AG20443 (cell line): ENCODE measurements at places on chromosomes 1 and 21.

DNA sequence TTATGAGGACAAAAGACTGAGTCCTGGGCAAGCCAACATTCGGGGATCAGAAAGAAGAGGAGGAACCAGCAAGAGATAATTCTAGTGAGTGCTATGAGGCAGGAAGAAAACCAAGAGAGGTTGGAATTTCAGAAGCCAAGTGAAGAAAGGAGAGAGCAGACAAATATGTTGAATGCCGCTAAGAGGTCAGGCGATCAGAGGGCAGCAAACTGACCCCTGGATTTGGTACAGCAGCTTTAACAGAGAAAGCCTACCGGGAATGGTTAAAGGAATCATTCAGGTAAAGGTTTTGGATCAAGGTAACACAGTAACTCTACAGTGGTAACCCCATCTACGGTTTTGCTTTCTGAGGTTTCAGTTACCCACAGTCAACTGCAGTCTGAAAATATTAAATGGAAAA is 5.4 kb downstream of the CLCC1 start:
- DNase-seq, result no peak

DNA sequence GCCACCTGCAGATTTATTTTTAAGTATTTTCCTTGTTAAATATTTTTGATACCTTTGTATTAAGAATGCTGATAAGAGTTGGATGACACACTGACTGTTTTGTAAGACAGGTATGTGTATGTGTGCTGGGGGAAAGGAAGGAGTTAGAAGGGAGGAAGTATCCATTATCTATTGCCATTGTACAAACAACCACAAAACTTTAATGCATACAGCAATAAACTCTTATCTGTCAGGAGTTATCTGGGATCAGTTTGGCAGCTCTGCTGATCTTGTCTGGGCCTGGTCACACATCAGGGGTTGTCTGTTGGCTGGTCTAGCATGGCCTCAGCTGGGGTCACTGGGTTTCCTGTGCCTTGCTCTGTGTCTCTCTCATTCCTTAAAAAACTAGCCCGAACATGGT is 423.9 kb upstream of the USP24 start:
- no peak for DNase-seq

DNA sequence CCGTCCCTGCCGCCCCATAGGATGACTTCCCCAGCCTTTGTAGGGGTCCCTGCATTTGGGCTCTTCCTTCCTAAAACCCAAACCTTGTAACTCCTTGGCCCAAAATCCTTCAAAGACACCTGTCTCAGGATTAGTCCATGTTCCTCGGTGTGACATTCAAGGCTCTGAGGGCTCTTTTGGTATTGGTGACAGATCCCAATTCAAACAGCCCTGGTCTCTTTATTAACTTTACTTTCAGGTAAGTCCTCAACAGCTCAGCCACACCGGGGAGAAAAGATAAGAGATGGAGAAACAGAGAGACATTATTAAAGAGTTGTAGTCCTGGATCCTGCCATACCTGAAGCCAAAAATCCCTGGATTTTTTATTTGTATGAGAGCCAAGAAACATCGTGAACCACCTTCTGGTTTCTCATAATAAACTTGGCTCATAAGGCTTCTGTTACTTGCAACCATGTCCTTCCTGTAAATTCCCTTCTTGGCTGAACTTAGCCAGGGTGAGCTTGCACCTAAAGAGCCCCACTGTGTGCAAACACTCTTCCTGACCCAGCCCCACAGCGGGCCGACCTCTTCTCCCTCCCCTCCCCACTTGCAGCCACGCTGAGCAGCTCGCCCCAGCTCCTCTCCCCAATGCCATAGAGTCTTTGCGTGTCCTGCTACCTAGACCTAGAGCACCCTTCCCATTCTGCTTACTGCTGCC is 7.9 kb upstream of the MATN1 start:
- no peak for DNase-seq

DNA sequence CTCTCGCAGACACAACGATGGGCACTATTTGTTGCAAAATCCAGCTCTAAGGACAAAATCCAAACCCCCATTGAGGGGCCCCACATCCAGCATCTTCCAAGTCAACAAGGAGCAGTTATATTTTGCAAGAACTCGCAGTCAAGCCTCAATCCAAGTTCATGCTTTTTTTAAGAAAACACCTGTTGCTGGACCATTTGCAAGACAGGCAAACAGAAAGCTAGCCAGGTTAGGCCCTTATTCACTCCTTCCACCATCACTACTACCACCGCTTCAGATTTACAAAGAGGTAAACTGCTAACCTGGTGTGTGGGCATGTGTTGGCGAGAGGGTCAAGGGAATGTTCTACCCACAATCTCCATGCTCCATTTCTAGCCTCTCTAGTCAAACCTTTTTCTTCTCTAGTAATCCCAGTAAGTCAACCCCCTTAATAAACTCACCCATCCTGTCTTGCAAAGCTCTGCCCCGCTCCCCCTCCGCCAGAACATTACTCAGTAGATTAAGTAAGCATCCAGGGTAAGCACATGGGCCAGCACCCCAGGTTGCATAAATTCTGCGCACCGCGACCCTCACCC is 703 bp downstream of the ERI3 start:
- DNase-seq, result peak; percentile 40

DNA sequence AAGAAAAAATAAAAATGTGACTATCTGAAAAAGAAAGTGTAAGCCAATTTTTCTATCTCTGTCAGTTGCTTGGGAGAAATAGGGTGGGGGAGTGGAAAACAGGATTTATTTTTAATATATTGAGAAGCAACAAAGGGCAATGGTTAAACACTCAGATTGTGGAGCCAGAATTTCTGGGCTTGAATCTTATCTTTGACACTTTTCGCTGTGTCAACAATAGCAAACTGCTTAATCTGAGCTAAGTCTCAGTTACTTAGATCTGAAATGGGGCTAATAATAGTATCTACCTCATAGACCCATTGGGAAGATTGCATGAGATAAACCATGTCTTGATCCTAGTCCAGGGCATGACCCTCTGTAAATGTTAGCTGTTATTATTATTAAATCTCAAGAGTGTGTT is 468.1 kb downstream of the ADGRL2 start:
- DNase-seq, result no peak

GRCh38 chr1:90371448-90371813 is 345.7 kb downstream of the BARHL2 start:
- DNase-seq, result no peak

GRCh38 chr21:45551783-45552695 is 9.8 kb upstream of the SLC19A1 start:
- no peak for DNase-seq

DNA sequence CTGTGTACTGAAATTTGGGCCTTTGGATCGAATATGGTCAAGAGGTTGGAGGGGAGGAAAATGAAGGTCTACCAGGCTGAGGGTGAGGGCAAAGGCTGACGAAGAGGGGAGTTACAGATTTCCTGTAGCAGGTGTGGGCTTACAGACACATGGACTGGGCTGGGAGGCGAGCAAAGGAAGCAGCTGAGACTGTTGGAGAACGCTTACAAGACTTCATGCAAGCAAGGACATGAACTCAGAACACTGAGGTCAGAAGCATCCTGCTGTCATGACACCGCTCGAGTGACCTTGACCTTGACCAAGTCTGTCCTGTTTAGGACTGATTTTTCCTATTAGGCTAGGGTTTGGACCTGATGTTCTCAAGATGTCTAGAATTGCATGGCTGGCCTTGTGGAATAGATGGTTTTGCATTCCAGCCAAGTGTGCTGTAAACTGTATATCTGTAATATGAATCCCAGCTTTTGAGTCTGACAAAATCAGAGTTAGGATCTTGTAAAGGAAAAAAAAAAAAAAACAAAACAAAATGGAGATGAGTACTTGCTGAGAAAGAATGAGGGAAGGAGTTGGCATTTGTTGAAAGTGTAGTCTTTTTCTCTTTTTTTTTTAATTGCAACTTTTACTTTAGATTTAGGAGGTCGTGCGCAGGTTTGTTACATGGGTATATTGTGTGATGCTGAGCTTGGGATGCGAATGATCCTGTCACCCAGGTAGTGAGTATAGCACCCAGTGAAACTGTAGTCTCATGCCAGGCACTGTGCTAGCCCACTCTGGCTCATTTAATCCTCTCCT is 5.8 kb downstream of the ELF3 start:
- no peak for DNase-seq

DNA sequence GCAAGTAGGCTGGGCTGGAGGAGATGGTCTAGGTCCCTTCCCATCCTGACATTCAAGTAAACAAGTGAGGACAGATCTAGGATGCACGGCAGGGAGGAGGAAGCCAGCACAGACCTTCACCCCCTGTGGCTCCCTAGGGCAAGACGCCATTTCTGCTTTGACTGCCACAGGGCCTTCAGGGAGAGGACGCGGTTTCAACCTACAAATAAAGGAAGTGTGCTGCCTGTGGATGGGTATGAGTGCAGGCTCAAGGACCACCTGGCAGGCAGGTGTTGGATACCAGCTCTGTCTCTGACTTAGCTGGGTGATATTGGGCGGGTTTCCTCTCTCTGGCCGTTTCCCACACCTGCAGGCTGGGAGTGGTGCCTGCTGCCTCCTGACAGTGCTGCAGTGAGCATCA is 16.2 kb downstream of the SLC2A1 start:
- no peak for DNase-seq

GRCh38 chr21:46091631-46092025 is 6.3 kb upstream of the COL6A2 start:
- no peak for DNase-seq

DNA sequence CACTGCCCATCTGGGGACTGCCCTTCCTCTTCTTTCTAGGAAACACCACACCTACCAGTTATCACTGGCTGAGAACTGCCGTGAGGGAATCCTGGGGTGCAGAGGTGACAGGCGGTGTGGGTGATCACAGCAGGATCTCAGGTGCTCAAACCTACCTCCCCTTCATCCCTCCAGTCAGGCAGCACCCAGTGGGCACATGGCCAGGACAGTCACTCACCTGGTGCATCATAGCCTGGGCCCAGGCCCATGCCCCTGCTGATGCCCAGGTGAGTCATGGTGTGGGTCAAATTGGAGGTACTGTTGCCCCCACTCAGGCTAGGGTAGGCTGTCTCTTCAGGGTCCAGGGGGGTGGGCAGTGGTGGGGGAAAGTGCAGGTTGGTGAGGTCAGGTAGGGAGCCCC is 5.3 kb upstream of the DENND4B start:
- no peak for DNase-seq

- no peak for DNase-seq
Observed at GRCh38 chr1:180421614-180422013, 80.8 kb downstream of the ACBD6 start.

DNA sequence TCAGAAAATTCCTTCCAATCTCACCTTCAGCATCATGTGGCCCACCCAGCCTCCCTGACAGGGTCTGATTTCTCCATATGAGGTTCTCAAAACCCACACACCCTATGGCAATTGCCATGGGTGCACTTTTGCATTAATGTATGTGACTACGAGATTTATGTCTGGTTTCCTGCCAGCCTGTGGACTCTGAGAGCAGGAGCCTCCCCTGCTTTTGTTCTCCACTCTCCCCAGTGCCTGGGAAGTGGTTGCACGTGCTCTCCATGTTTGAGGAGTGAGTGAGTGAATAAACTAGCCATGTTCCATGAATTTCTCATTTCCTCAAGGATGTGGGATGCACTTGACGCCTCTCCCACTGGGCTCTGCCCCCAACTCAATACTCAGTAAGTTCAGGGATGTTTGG is 91.2 kb downstream of the ACTL8 start:
- no peak for DNase-seq
